LHCN-M2 (cell line): ENCODE measurements at places on chromosomes 2 and 18. TPM values are rescaled to one million over a fixed set of nuclear protein-coding genes. Genes with fewer than 3 reads are reported as not detected.

- peak; percentile 38 for DNase-seq
Measured at GRCh38 chr2:68487773-68488355, 20.5 kb downstream of the APLF start.

- no peak for DNase-seq
Measured at GRCh38 chr2:51697095-51697494, 665.2 kb upstream of the NRXN1 start.

Gene IL1B
- 0.06 and 0.86 TPM in 2 replicates for total RNA-seq

DNA sequence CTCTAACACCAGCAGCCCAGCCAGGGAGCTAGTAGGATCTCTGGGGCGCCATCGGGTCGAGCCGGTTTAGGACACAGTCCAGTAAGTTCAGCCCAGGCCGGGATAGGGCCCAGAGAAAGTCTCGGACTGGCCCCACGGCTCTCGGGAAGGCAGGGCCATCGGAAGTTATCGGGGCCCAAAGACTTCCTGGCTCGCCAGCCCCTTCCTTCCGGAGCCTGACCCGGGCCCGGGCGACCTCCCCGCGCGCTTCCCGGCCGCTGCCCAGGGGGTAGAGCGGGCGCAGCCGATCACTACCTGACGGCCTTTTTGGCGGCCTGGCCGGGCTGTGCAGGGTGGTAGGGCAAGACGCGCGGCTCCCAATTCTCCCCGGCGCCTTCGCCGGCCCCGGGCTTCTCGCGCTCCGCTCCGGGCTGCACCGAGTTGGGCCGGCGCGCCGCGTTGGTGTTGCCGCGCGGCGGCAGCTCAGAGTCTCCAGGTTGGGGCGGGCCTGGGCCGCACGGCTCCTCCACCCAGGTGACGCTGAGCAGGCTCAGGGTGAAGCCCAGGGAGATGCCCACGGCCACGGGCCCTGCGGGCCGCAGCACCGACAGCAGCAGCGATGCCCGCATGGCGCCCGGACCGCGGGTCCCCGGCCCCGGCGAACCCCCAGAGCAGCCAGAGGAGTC, 546 bp downstream of the CHPF start:
- DNase-seq = peak; percentile 49

DNA sequence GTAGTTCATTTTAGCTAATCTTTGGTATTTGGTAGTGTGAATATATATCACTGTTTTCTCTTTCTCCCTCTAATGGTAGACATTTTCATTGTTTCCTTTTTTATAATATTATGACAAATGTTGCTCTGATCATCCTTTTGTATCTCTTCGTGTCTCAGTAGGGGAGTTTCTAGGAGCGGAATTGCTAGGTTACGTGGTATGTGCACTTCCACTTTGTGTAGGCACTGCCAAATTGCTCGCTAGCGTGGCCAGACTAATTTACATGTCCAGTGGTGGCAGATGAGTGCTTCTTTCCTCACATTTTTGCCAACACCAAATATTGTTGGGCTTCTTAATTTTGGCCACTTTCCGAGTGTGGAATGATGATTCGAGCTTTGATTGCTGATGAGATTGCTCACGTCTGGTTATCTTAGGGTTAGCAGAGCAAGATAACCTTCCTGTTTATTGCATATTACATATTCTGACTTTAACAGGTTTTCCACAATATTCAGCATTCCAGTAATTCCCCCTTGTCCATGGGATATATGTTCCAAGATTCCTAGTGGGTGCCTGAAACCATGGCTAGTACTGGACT, 30.4 kb upstream of the GREB1 start:
- DNase-seq = no peak

DNA sequence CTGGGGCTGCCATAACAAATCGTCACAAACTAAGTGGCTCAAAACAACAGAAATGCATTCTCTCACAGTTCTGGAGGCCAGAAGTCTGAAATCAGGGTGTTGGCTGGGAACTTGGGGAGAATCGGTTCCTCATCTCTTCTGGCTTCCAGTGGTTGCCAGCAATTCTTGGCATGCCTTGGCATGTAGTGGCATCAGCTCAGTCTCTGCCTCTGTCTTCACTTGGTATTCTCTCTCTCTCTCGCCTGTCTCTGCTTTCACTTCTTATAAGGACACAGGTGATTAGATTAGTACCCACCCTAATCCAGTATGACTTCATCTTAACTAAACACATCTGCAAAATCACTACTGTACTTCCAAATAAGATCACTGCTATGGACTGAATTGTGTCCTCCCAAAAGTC, 695.4 kb upstream of the ID2 start:
- DNase-seq = no peak

DNA sequence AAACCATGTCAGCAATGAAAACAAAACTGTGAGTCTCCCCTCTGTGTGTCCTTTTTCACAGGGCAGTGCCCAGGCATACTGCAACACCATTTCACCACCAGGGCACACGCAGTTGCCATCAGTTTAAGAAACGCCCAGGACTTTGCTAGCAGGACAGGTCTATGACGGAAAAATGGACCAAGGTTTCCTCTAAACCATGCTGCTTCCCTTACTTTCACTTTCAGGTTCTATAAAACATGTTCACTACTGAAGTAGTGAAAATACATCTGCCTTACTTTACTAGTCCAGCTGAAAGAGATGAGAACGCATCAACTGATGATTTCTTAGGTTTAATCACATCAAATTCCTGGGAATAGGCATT, 110.5 kb downstream of the TCF4 start:
- DNase-seq = peak; percentile 73

- DNase-seq = no peak
Measured at GRCh38 chr2:101731221-101732054, 33.9 kb downstream of the MAP4K4 start.

Gene SCG2
- 10.8 and 12.7 TPM in 2 replicates for total RNA-seq

GRCh38 chr2:103788951-103789350, 1027.1 kb downstream of the TMEM182 start:
- no peak for DNase-seq

Gene CACNB4
- 0.11 and 0.32 TPM in 2 replicates for total RNA-seq

Gene LIPG
- 0.11 and 0.19 TPM in 2 replicates for total RNA-seq

- DNase-seq = no peak
Measured at GRCh38 chr18:51660188-51660715, 462.8 kb upstream of the MEX3C start.

Gene SATB2
- 9.6 and 10.3 TPM in 2 replicates for total RNA-seq
